ENCODE measurements at places on chromosomes 2 and 18. TPM values are rescaled to one million over a fixed set of nuclear protein-coding genes. Genes with fewer than 3 reads are reported as not detected.

The DYNC1I2 gene
- total RNA-seq: 46.3 TPM

The BCL2 gene
- total RNA-seq: 121 TPM

The SERPINB3 gene
- total RNA-seq: not detected

The WNT6 gene
- not detected for total RNA-seq

The WDR12 gene
- 42.3 TPM for total RNA-seq

The ACADL gene
- total RNA-seq: not detected

The SF3B1 gene
- 392 TPM for total RNA-seq

The PRSS56 gene
- not detected for total RNA-seq

The ARHGAP15 gene
- total RNA-seq: 141 TPM

The IL18RAP gene
- 16.8 TPM for total RNA-seq

The CCDC142 gene
- total RNA-seq: 37.1 TPM

The LYPD6B gene
- not detected for total RNA-seq

GRCh38 chr2:132390076-132390475 is 26.5 kb upstream of the GPR39 start:
- no peak for DNase-seq

DNA sequence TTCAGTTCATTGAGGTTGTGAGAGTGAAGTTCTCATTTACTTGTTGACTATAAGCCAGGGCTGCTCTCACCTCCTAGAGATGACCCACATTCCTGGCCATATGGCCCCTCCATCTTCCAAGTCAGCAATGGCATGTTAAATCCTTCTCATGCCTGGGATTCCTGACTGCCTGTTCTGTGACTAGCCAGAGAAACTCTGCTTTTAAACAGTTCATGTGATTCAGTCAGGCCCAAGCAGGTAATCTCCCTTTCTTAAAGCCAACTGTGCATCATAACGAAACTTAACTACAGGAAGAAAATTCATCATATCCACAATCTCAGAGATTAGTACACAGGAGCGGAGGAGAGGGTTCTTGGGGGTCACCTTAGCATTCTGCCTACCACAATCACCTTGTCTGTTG is 11.5 kb downstream of the DPP4 start:
- no peak for DNase-seq

DNA sequence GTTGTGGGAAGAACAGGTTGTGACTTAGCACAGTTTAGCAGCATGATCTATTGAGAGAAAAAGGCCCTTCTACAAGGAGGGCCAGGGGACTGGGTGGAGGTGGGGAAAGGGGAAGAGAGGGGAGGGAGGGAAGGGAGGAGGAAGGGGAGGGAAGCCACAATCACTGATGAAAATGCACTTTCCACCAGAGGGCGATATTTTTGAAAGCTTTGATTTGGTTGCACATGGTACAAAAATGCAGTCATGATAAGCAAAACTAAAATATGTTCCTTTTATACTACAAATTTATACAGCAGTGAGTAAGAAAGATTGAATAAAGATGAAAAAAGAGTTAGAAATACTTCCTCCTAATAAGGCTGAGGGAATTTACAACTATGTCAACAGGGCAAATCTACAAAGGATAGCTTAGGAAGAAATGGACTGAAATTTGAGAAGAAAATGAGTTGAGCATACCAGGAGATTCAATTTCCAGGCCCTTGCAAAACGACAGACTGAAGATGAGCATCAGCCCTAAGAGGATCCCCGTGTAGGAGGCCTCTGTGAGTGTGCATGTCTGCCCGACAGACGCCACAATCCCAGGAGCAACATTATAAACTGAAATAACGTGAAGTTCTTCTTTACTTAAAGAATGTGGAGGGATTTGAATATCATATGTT is 17.2 kb downstream of the SH3YL1 start:
- no peak for DNase-seq

GRCh38 chr2:147679191-147679954 is 165.5 kb upstream of the ACVR2A start:
- DNase-seq: no peak

GRCh38 chr2:98727369-98728087 is 3.4 kb downstream of the MGAT4A start:
- no peak for DNase-seq

DNA sequence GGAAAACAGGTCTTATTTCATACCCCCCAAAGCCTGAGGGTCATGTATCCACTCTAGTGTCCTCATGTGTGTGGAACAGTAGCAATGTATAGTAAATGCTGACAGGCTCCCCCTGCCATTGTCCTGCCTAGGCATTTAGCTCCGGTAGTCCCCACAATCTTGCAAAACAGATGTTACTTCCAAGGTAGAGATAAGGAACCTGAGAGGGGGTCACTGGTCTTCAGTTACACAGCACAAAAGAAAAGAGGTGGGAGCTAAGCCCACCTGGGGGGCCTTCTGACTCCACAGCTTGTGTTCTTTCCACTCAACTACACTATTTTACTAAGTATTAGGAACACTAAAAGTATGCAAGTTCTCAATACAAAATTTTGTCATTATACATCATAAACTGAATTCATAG is 17.4 kb upstream of the FECH start:
- DNase-seq: no peak

GRCh38 chr18:33755931-33756560 is 178.0 kb downstream of the ASXL3 start:
- no peak for DNase-seq

GRCh38 chr2:189658306-189659212 is 2.7 kb upstream of the ASNSD1 start:
- no peak for DNase-seq

GRCh38 chr2:31413862-31414550 is 536 bp downstream of the XDH start:
- no peak for DNase-seq

GRCh38 chr2:20422402-20423271 is 24.2 kb upstream of the RHOB start:
- DNase-seq: no peak

DNA sequence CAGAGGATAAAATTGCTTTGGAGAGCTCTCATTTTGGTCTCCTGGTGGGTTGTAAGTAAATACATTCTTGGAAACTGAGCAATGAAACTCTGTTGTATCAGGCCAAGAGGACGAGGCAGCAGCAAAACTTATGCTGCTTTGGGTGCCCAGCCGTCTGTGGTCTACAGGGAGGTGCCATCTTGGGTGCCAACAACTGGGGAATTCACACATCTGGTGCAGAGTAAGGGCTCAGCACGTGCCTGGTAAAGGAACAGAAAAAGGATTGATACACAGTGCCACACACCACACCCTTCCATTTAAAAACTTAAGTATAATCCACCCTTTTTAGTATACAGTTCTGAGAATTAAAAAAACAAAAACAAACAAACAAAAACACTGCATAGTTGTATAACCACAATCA is 221.9 kb downstream of the TSN start:
- no peak for DNase-seq

- DNase-seq: no peak
Measured at GRCh38 chr2:193377789-193378188, 1183.1 kb upstream of the TMEFF2 start.

DNA sequence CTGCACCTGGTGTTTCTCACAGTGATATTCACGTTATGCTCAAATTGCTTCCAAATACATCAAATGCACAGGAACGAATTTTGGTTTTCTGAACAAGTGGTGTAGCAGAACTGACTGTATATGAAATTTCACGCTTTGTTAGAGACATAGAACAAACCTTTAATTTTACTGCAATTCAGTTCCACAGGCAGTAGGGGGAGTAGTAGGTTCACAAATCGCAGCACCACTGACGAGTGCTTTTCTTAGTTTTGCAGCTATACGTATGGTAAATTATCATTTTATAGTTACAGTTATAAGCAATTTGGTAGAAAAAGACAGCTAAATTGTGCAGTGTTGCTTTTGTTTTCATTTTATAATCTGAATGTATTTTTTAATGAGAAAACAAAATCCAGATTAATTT is 113.3 kb downstream of the KIAA1328 start:
- DNase-seq: no peak

DNA sequence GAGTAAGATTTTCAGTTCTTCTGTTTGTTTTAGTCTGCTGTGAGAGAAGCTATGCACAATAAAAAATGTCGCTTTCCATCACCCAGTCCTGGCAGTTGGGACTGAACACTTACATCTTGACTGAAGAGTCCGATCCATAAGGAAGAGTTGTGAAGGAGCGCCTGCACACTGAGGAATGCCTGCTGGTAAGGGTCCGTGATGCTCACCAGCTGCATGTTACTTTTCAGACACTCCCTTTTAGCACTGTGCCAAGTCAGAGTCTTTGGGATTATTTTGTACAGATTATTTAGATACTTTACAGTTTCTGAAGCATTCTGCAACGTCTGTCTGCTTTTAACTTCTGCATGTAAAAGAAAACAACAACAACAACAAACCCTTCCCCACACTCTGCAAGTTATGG is 42.6 kb upstream of the CD302 start:
- no peak for DNase-seq

- DNase-seq: no peak
Measured at GRCh38 chr2:45282646-45283045, 273.4 kb upstream of the SIX2 start.

- DNase-seq: no peak
Measured at GRCh38 chr2:144356402-144356801, 163.5 kb downstream of the ZEB2 start.

GRCh38 chr2:148756292-148756975 is 111.9 kb downstream of the EPC2 start:
- no peak for DNase-seq

GRCh38 chr2:141806090-141806489 is 324.7 kb downstream of the LRP1B start:
- no peak for DNase-seq

- no peak for DNase-seq
Measured at GRCh38 chr2:196181484-196181883, 10.1 kb upstream of the STK17B start.

DNA sequence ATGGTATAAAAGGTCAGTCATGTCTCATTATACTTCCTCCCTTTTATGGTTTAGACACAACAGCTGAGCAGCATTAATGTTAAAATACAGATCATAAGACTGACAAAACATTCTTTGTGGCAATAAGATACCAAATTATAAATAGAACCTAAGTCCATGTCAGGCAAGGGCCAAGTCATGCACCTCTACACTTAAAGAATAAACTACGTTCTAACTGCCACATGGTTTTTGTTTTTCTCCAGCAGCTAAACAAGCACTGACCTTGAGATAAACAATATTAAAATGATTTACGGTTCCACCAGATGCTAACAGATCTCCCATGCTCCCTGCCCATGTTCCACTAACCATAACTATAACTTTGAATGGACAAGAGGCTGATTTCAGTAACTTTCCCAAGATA is 368.6 kb upstream of the TFPI start:
- DNase-seq: no peak

- DNase-seq: no peak
Measured at GRCh38 chr2:24509840-24510239, 18.8 kb downstream of the NCOA1 start.

- DNase-seq: no peak
Measured at GRCh38 chr2:132652474-132652873, 17.5 kb downstream of the LYPD1 start.

DNA sequence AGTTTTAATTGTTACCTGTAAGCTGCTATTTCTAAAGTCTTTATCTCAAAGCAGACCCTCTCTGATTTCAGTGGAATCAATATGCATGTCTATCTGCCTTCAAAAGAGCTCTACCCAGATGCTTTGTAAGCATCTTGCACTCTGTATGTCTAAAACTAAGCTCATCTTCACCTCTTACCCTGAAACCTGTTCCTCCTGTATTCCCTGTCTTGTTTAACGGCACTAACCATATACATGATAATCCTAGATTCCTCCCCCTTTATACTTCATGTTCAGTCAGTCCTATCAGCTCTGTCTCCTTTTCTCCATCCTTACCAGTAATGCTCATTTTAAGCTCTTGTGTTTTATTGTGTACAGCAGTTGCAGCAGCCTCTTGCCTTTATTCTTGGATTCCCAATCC is 12.8 kb downstream of the ZC3H15 start:
- no peak for DNase-seq

GRCh38 chr2:221283896-221284545 is 288.1 kb downstream of the EPHA4 start:
- no peak for DNase-seq

Data from activated naive CD8-positive, alpha-beta T cell treated with anti-CD3 and anti-CD28 coated beads, Interleukin-2, amount 10 ng/mL, durations not matched to agents 7 days and 5 days (primary cell).